ENCODE measurements at places on chromosomes 5 and 9.

DNA sequence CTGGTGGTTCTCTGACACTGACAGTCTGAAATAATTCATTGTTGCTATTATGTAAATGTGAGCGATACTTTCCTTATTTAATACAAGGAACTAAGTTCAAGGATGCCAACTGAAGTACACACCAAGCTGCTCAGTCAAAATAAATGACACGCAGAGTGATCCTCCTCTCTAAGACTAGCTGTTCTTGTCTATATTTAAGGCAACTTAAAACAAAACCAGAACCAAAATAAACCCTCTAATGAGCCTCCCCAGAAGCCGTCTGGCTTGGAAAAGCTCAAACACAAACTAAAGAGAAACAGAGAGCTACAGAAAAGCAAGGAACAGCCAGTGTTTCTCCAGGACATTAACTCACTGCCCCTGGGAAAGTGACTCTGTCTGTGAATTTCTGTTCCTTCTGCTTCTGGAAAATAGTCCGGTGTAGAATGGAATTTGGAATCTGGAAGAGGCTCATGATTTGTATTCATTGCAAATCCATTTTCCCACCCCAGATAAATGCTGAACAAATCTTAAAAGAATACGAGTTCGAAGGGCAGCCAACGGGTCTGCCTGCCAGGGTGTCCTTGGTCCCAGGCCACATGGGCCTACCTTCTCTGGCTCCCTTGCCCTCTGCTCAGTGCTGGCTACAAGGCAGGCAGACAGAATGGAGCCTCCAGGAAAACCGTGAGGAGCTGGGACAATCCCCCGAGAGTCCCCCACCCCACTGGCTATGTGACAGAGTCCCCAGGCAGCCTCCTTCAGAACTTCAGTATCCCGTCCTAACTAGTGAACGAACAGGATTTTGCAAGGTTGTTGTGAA, 14.8 kb downstream of the GGTA1 start:
- DNase-seq, result no peak

DNA sequence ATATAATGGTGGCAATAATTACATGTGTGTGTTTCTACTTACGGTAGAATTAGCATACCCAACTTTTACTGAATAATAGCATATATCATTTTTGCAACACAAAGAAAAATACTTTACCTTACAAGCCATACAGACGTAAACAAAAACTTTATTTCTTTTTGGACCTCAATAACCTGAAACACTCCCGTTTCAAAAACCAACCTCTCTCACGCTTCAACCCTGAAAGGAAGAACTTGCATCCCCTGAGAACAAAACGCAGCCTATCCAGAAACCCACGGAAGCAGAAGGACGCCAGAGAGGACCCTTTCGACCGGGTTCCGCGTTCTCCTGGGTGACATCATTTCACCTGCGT, at the start of gene RNF38:
Gene RNF38 (minus strand): TSS at position 290 of the 352 bp plus-strand sequence. CDS start 161 bp downstream, at position 129.
- DNase-seq, result peak; percentile 28

DNA sequence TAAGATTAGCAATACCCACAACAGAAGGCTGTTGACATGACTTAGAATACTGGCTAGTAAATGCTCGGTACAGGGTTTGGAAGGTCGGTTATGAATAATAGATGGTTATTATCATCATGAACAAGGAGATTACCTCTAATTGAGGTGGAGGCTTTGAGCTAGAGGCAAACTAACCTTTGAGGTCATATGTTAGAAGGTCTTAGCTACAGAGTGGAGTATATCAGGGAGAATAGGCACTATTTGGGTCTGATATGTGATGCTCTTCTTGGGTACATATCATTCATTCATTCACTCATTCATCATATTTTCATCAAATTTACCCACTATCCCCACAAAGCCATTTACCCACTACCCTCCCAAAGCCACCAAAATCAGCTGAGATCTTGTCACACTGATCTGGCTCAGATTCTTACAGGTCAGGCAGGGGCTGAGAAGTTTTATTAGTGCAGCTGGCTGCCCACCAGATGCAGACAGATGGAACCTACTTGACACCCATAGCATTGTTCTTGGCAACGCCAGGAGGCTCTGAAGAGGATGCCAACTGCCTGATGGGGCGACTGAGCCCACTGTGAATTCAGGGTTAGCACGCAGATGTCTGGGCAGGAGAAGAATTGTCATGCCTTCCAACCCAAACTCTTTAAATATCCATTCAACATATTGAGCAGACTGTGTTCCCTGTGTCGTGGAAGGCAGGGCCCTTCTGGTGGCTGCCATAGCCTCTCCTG, 90.2 kb upstream of the SH3PXD2B start:
- DNase-seq, result no peak

GRCh38 chr9:71975833-71976232, 64.4 kb downstream of the C9orf85 start:
- DNase-seq, result no peak

DNA sequence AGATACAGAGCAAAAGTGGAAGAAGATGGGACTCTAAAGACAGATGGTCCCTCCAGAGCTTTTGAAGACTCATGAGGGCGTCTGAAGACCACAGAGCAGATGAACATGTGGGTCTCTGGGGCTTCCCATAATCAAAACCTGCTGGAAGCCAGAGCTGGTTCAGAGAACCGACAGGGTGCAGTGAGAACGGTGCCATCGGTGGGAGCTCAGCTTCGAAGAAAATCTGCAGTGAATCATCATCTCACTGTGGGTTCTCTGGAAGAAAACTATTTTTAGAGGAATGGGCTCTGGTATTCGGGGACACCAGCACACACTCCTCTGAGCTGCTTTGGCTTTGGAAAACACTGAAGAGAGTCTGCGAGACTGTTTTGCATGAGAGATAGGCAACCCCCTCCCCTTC, 222.4 kb upstream of the PANK3 start:
- no peak for DNase-seq

GRCh38 chr9:19231126-19231903, 822 bp downstream of the DENND4C start:
- DNase-seq, result no peak

DNA sequence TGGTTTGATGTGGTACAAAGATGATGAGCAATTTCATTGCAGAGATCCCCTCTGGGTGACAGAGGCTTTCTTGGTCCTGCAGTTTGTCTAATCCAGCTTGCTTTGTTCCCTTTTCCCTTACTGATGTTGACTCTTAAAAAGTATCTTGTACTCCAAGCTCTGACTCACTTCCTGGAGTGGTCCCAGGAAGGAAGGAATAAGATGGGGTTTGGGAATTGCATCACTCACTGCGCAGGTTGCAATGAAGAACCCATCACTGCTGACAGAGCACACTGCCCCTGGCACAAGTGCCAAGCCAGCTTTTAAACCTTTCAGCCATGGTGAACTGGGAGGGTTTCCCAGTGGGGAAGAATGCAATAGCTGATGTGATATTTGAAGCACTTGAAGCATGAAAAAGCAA, 662.2 kb upstream of the CTNND2 start:
- no peak for DNase-seq

DNA sequence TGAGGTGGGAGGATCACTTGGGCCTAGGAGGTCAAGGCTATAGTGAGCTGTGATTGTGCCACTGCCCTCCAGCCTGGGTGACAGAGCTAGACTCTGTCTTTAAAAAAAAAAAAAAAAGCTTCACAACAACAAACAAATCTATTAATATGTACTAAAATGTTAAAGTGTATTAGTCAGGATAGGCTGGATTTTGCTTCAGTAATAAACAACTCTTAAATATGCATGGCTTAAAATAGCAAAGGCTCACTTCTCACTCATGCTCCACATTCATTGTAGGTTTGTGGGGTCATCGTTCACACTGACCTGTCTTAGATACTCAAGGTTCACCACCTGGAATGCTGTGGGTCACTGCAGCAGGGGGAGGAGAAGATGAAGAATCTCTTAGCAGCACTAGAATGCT, 33.8 kb upstream of the COL15A1 start:
- no peak for DNase-seq

DNA sequence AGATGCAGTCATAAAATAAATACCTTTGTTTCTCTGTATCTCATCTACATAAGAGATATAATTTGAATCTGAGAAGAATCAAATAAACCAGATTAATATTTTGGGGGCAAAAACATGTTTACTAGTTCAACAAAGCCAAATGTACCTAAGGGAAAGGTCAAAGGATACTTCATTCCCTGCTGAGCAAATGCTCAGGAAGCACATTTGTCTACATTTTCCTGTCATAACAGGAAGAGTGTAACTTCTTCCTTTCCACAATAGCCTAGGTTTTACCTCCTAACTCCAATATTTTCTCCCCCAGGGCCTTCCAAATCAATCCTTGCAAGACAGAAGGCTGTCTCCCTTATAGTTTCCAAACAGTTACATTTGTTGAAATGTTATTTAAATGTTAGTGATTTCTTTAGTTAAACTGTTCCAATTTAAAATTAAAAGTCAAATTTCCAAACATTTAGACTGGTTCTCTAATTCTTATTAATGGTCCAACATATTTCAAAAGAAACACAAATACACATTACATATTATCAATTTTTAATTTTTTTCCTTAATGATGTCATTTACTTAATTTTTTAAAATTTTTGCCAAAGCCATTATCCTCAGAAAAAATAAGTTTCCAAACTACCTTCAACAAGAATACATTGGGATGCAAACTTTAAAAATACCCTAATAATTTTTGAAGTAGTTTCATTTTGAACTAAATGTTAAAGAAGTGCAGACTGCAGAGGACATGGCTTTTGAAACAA, 67.8 kb downstream of the MEF2C start:
- no peak for DNase-seq

GRCh38 chr9:110954822-110955291, 83.4 kb downstream of the LPAR1 start:
- no peak for DNase-seq

DNA sequence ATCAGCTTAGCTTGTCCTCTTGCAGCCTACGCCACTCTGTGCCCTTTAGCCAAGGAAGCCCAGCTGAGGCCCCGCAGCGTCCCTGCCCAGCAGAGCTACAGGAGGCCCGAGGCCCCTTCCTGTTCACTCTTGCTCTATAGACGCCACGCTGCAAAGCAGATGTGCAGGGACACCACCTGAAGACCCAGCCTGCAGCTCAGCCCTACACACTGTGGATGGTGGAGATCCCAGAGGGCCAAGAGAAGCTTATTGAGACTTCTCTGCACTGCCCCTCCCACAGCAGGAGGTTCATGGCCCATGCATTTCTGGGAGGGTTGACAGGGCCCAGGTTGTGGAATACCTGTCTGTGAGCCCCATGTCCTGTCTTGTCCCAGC, 33.6 kb downstream of the IRF1 start:
- DNase-seq, result no peak

DNA sequence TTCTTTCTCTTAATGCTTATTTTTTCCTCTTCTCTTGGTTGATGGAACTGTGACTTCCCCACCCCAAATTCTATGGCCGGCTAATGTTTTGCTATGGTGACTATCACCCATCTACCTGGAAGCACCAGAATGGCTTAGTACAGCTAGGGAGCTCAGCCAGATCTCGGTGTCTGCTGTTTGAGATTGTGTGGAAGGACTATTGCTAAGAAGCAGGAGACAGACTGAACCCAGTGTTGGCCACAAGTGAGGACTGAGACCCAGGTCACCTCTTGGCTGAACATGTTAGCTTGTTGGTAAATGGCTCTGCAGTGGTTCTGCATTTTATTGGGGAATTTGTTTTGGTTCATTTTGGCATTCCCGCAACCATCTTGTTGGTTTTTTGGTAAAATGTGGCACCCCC, 2.7 kb downstream of the PRRC2B start:
- no peak for DNase-seq

GRCh38 chr9:121267689-121268597, at the start of gene GSN:
Gene GSN (plus strand): TSS chr9:121268162. CDS start chr9:121301972, 33,810 bp downstream.
- DNase-seq, result no peak

- no peak for DNase-seq
These were observed 656 bp downstream of the CEP78 start for GRCh38 chr9:78236551-78236910.

GRCh38 chr5:14062178-14062577, 81.0 kb upstream of the TRIO start:
- DNase-seq, result no peak

- DNase-seq, result no peak
These were observed 210.1 kb upstream of the TRIM32 start for GRCh38 chr9:116476935-116477381.

GRCh38 chr9:73154722-73155121, 3.1 kb downstream of the ANXA1 start:
- no peak for DNase-seq

DNA sequence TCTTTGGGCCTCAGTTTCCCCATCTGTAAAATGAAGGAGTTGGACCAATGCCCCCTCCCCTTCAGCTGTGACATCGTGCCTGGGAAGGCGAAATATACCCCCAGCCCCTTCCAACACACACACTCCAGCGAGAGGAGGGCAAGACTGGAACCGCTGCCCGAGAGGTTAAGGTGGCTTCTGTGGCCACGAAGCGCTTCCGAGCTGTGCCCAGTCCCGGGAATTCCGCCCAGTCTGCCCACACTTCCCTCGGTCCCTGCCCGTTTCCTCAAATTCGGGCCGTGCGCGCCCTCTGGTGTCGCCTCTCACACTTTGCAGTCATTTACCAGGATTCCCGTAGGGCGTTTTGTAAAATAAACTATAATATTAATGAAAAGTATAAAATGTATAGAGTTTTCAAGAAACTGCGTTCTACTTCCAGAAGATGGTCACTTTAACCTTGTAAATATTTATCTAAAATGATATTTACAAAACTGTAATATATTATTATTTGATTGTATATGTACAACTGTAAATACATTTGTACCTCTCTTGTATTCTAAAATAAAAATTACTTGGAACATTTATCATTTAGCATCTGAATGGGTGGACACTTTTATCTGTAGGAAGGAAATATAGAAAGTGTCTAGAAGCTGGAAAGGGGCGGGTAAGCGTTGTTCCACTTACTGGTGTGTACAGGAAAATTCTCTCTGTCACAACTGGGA, 11.0 kb upstream of the EXOSC2 start:
- DNase-seq, result peak; percentile 30

GRCh38 chr9:105864248-105864898, 170.0 kb downstream of the TMEM38B start:
- DNase-seq, result no peak

GRCh38 chr5:144395704-144396103, 225.0 kb downstream of the KCTD16 start:
- no peak for DNase-seq

DNA sequence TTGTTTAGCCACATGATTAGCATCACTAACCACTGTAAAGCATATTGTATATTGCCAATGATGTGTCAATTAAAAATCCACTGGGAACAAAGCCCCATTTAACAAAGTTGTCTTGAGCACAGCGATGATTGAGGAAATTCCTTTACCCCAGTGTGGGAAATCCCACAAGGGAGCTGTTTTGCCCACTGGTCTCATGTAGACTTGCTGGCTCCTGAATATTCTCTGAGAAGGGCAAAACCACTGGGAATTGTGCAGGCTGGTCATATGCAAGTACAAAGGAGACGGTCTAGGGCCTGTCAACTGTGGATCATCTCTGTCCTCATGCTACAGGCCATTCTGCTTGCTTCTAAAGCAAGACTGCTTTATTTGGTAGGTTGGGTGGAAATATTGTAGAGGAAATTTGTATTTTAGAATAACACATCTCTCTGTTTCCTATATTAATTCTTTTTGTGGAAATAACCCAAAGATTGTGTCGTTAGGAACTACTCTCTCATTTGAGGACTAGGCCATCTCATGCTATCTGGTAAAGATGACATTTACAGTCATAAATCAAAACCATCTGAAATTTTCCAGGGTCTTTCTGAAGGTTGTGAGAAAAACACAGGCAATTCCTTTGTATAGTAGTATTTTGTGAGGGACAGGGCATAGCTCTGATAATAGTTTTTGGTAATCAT, 60.2 kb downstream of the PARP8 start:
- no peak for DNase-seq

- no peak for DNase-seq
These were observed 1.5 kb upstream of the TMEM174 start for GRCh38 chr5:73171495-73171894.
